ENCODE measurements at places on chromosomes 2 and 18.

GRCh38 chr2:136358576-136358975 lies 240.6 kb upstream of the CXCR4 start:
- DNase-seq: no peak

- DNase-seq: no peak
Measured at GRCh38 chr2:206031162-206031784, 54.7 kb downstream of the INO80D start.

DNA sequence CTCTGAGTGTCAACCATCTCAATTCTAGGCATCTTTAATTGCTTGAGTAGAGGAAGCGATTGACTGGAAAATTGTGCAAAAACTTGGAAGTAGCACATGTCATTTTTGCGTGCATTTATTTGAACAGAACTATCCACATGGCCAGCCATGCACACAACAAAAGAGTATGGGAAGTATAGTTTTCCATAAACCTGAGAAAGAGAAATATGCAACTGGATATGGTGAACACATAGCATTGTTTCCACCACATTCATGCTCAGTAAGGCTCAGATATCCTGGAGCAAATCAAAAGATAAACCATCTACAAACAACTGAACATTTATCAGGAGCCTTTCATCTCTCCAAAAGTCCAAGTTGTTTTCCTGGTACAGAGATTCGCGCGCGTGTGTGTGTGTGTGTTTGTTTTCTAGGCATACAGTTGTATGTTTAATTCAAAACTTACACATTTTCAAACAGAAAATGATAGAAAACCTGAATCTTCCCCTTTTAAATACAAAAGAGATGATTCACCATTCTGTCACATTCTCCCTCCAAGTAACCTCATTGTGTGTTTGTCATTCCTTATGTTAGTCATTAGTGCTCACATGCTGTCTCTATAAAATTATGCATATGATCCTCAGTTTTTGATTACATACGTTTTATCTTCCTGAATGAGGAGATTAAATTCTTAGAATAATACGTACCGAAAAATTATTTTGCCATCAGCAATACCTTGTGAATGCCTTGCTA lies 780.4 kb upstream of the NRXN1 start:
- no peak for DNase-seq

- no peak for DNase-seq
Measured at GRCh38 chr2:176733698-176734430, 464.6 kb downstream of the MTX2 start.

DNA sequence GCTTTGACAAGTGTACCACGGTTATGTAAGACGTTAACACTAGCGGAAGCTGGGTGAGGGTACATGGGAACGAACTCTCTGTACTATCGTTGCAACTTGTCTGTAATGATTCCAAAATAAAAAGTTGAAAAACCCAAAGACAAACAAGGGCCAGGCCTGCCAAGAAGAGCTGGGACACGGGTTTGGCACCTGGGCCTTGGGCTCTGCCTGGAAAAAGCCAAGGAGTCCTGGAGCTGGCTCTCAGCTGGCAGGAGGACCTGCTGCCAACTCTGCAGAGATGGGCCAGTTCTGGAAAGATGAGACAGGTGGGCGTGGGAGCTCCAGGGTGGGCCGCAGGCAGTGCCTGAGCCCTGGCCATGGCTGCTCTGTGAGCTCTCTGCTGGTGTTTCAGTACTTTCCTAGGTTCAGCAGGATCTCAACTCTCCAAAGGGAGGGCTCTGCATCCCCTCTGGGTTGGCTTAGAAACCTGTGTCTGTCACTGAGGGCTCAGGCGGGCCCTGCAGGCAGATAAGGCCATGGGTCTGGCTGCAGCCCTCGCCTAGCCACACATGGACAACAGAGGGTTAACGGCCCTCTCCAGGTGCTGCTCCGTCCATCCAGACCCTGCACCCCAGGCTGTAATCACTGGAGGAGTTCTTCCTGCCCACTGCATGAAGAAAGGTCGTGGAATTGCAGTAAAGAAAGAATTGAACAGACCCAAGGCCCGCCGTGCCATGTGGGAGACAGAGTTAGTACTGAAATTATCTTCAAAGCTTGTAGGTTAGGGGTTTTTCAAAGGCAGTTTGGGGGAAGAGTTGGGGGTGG lies 89.9 kb downstream of the RHOB start:
- no peak for DNase-seq

DNA sequence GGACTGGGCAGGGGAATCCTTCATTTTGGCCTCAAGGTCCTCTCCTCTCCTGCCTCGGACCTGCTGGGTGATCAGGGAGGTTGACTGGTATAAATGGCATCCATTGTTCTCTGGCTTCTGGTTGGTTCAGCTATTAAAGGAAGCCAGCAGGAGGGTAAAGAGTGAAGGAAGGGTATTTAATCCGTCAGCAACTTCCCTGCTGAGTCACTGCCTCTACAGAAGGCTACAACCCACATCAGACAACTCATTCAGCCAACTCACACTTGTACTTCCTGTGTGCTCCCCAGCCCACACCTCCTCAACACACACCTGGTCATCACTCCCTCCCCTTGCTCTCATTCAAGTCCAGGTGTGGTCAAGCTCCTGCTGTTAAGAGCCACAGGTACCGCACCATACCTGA lies 68.3 kb upstream of the MRPS9 start:
- DNase-seq: no peak

DNA sequence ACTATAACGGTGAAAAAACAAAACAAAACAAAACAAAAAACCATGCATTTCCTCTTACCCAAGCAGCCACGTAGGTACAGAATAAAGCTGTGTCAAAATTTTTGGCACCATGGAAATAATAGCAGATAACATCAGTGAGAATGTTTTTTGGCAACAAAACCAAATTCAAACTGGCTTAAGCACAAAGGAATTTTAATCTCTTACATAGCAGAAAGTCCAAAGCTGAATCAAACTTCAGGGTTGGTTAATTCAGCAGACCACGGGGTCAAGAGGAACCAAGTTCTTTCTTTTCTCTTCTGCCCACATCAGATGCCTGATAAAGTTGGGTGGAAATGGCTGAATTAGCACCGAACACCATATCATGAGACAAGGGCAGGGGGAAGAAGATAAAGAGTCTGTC lies 129.5 kb downstream of the PAX3 start:
- no peak for DNase-seq

DNA sequence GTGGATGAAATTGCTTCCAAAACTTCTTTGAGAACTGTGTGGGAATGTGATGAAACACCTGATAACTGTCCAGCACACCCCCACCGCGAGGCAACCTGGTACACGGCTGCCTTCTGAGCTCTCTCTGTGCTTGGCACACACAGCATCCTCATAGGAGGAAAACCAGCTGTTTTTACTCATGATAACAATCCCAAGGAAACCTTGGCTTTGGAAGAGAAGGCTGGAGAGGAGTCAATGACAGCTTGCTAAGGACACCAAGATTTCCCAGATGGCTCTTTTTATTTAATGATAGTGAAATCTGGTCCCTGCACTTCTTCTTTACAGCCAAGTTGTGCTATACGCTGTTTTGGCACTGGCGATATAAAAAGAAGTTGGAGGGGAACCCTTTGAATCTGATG lies 232.5 kb upstream of the FN1 start:
- no peak for DNase-seq

- DNase-seq: no peak
Measured at GRCh38 chr2:143700865-143701264, 571.6 kb downstream of the ARHGAP15 start.

DNA sequence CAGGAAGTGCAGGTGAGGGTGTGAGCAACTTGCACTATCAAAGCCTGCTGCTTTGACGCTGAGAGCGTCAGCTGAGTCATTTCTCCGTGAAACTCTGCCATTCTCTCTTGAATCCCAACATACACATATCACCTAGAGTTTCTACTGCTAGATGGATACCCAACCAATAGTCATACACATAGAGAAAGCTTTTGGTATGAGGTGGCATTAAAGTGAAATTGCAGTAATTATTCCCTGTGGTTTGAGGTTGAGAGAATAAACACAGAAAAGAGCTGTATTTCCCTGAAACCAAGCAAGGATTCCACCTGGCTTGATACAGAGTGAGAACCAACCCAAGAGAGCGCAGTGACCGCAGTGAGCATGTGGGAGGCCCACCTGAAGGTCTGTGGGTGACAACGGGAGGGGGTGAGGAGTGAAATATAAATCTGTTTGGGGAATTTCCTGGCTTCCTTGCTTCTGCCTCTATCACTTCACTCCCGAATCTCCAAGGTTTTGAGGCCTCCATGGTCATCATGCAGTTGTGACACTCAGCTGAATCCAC lies 28.8 kb upstream of the TMEM18 start:
- no peak for DNase-seq

- no peak for DNase-seq
Measured at GRCh38 chr18:74299746-74300145, 8.0 kb upstream of the CYB5A start.

- DNase-seq: no peak
Measured at GRCh38 chr2:42578621-42579020, 10.2 kb downstream of the MTA3 start.

DNA sequence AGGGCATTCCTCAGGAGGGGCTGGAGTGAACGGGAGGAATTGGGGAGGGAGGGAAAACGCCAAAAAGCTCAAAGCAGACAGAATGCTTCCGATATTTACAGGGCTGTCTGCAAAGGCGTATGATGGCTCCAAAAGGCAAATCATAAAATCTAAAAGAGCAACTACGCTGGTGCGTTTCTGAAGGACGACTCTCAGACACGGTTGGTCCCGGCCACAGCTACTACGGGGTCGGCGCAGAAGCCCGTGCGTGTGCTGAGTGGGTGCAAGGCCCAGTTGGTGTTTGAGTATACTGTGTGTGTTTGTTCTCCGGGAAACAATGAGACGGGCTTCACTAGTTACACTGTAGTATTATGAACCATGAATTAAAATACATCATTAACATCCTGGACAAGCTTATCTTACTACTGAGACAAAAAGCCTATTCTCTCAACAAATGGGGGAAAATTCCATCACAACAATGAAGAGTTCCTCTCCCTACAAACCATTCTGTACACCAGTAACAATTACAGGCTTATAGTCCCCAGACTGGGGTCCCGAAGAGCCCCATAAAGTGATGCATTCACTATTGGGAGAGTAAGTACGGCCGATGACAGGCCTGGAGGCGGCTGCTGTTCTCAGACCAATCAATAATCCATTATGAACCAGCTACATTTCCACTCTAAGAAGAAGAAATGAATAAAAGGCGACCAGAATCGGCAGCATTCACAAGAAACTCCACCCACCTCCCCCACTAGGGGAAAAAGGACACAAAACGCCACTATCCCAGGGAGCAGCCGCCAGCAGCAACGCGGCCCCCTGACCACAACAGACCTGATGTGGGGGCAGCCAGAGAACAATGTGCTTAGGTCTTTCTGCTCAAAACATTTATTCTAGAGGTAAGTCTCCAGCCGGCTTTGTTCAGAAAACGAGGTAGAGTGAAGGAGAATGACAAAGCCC lies 43.4 kb downstream of the ZNF516 start:
- no peak for DNase-seq

DNA sequence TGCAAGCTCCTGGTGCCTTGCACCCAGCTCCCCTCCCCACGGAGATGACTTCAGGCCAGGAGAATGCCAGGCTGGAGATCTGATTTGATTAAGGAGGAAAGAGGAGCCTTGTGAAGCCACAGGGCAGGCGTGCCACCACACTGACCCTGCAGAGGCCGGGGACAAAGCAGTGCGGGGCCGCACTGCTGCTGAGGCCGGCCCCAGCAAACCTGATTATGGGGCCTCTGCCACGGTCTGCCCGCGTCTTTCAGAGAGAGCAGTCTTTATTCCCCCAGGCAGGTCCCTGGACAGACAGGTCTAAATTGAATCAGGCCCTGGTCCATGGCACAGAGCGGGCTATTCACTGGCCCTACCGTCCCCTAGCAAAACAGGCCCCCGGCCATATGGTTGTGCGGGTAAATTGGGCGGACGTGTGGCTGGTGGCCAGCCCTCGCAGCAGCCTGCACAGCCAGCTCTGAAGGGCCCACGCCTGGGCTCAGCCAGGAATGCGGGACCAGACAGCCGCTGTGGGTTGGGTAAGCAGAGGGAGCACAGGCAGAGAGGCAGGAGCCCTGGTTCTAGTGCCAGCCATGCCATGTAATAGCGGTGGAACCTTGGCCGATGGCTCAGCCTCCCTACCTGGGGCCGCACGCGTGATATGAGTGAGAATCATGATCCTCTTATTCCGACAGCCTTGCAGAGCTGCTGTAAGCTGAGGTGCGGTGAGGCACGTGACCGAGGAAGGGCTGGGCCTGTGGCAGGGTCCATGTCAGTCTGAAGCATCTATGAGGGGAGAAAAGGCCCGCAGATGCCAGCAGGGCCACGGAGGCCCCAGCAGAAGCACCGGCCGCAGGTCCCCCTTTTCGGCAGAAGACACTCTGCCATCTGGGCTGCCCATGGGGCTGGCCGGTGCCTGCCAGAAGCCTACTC lies 97.3 kb upstream of the MYCN start:
- DNase-seq: no peak

DNA sequence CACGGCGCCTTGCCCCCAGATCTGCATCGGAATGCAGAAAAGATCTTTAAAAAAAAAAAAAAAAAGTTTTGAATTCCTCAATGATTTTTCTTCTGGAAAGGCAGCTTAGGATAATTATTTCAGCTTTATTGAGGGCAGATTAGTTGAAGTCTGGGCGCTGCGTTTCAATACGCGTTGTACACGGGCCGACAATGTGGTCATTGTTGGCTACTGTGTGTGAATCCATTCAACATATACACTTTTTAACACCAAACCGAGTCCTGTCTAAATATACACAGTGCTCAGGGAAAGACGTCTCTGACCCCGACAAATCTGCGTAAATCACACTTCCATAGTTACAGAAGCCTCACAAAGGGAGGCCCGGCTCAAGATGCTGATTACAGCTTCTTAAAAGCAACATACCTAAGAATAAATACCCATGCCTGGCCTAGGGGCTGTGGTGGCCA lies 1.4 kb upstream of the SIX3 start:
- DNase-seq: no peak

DNA sequence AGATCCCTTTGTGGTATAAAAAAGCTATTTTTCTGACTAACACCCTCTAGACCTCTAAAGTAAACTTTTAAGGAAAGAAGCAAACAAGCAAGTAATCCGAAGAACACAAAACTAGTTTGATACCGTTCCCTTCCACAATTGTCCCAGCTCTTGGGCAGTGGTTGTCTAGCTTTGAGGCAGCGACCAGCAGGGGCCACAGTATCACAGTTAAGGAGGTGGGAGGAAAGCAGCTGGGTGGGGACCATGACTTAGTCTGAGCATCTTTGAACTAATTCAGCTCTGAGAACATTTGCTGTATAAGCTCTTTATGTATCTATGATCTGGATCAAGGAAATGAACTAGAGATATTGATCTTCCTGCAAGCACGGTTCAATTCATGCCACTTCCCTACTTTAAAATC lies 51.0 kb downstream of the SF3B1 start:
- no peak for DNase-seq
